CD4-positive, alpha-beta T cell treated with Interleukin-12 subunit alpha and Interleukin-12 subunit beta, for 1 hour (primary cell): ENCODE measurements at places on chromosomes 12 and 14.
A peak's percentile ranks its signal among the peaks of the same experiment; 100 is the strongest.

DNA sequence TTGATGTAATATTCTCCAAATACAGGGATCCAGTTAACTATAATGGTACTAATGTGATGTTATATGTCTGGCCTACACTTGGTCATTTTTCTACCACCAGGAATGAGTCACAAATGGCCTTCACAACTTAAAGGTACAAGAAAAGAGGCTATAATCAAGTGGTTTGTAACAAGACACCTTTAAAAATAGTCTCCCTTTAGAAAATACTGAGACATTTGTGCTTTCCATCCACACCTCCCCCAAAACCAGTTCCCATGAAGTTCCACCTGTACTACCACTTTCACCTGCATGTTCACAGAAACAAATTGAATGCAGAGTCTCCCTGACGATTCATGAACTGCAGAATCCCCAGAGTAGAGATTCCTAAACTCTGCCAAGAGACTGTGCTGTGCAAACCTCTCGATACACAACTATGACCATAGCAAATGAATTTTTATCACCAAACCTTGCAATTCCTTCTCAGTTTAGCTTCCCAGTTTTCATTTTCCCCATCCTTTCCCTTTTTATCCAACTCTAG is 6.0 kb downstream of the BTG1 start:
- DNase-seq = no peak

DNA sequence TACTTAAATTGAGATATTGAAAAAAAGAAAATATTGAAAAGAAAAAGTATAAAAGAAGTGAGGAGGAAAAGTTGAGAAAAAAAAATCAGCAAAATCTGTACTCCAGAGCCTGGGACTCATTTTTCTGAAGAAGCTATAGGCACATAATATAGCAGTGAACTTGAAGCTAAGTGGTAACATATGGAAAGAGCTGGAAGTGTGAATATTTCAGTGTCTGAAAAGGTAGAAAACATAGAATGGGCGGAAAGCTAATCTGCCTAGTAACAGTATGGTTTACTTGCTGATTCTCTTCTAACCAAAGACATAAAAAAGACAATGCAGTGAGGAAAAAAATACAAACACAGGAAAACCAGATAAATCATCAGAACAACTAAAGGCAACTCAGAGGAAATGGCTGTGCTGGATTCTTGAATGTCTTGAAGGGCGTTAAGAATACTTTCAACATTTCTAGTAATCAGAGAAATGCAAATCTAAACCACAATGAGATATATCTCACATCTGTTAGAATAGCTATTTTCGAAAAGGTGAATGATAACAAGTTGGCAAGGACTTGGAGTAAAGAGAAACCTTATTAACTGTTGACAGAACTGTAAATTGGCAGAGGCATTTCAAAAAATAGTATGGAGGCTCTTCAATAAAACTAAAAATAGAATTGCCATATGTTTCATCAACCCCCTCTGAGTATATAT is 784.6 kb downstream of the LRFN5 start:
- DNase-seq = no peak

GRCh38 chr12:49568442-49569162 is 660 bp upstream of the MCRS1 start:
- DNase-seq = peak; percentile 10

GRCh38 chr14:87196436-87196835 is 796.5 kb downstream of the GALC start:
- no peak for DNase-seq

DNA sequence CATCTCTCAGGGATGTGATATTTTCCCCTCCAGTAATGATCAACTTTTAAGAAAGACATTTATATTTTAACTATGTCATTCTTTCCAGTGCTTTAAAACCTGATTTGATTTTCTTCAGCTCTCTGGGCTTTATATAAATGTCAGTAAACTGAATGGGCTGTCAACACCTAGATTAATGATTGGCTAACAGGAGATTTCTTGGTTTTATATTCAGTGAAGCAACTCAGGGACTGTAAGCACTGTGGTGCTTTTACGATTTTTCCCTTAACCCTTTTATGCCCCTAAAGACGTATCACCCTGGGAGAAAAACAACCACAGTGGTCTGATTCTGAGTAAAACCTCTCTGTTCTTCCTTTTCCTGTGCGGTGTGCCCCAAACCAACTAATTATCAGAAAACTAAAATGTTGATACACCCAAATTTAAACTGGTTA is 38.0 kb downstream of the PTGER2 start:
- peak; percentile 75 for DNase-seq

DNA sequence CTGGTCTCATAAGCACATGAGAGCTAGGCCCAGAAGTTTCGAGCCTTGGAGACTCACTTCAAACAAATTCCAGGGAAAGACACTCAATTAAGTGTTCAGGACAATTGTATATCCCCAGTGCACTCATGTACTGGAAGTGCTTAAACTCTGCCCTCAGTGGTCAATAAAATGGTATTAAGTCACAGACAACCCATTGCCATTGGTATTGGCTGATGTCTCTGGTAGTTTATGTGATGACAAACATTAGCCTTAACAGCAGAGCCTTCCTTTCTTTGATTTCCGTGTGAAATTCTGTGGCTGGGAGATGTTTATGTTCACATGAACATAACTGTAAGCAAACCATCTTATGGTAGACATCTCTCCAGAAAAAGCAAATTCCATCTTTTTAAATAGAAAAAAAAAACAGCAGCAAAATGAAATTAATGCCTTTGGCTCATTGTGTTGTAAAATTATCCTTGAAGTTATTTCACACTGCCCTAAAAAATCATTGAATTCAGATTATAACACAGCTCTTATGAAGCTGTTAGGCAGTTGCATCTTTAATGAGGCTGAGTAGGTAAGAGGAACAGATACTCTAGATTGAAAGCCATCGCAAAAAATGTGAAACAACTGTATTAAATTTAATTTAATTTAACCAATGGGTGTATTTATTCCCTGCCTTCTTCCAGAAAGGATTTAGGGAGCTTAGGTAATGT is 216.2 kb upstream of the PLEKHG7 start:
- no peak for DNase-seq

DNA sequence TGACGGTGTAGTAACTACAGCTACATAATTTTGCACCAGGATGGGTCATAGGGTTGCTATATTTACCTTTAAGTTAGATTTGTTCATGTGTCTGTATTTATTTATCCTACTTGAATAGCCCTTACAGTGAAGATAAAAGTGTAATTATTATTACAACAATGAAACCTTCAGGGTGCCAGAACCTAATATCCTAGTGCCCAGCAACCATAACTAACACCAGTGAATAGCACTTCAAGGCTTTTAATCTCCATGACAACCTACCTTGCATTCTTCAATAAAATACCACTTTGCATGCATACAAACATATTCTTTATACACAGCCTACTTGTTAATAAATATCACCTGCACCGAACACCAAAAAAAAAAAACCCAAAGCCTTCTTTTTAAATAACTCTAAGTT is 58.7 kb upstream of the G2E3 start:
- no peak for DNase-seq

DNA sequence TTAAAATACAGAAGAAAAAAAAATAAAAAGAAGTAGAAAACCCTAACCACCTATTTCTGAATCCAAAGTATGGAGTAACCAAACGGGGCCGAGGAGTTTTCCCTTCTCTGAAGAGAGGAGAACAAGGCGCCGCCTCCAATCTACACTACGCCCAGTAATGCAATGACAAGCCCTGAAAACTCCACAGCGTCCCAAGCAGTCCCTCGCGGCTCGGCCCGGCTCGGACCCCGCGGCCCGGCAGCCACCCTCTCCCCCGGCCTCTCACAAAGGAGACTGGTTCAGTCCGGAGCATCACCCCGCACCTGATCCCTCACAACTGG is 371 bp downstream of the CHD8 start:
- no peak for DNase-seq

GRCh38 chr14:99252443-99252939 is 19.5 kb downstream of the BCL11B start:
- DNase-seq = no peak
